ENCODE measurements at places on chromosomes 1 and 21. TPM values are rescaled to one million over a fixed set of nuclear protein-coding genes. Genes with fewer than 3 reads are reported as not detected.

The SNRPE gene
- total RNA-seq, result 151 TPM

The GJA9 gene
- not detected for total RNA-seq

The KRTAP19-3 gene
- not detected for total RNA-seq

The SPATA45 gene
- not detected for total RNA-seq

The OLFML2B gene
- not detected for total RNA-seq

The ZBTB17 gene
- 48.0 TPM for total RNA-seq

The MFAP2 gene
- not detected for total RNA-seq
